ENCODE measurements at places on chromosomes 3 and 15.

- DNase-seq, result no peak
Observed at GRCh38 chr15:31262901-31263671, 63.5 kb upstream of the KLF13 start.

GRCh38 chr3:79845546-79845945, 77.7 kb upstream of the ROBO1 start:
- DNase-seq, result no peak

DNA sequence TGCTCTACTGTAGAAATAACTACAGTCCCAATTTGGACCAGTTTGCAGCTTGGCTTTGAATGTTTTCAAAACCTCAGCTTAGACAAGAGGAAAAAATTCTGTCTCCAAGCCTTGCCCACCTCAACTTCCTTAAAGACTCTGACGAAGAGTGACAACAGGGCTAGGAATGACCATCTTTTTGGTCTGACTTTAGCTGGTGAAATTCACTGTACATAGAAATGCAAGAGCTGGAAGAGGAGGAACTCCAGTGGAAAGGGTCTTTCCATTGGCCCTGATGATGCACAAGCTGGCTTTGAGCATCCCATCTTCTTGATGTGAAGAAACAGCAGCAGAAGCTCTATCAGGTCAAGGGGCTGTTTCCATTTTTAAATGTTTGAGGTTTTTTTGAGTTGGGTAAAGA, 22.7 kb upstream of the SH3BP5 start:
- no peak for DNase-seq

GRCh38 chr3:29178809-29179793, 101.8 kb upstream of the RBMS3 start:
- DNase-seq, result no peak

DNA sequence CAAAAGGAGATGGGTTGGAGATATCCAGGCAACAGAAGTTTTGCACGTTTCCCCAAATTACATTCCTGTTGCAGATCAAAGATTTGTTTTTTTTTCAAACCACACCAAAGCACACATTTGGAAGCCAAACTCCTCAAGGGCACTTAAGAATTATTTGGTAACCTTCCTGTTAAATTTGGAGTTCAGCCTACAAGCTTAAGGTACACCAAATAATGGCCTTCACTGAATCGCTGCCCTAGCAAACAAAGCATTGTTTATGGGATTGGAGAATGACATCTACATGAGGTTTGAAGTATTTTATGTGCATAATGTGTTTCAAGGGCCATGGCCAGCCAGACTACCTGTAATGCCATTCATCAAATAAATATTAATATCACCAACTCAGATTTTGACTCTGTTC, 357.9 kb downstream of the RORA start:
- no peak for DNase-seq

DNA sequence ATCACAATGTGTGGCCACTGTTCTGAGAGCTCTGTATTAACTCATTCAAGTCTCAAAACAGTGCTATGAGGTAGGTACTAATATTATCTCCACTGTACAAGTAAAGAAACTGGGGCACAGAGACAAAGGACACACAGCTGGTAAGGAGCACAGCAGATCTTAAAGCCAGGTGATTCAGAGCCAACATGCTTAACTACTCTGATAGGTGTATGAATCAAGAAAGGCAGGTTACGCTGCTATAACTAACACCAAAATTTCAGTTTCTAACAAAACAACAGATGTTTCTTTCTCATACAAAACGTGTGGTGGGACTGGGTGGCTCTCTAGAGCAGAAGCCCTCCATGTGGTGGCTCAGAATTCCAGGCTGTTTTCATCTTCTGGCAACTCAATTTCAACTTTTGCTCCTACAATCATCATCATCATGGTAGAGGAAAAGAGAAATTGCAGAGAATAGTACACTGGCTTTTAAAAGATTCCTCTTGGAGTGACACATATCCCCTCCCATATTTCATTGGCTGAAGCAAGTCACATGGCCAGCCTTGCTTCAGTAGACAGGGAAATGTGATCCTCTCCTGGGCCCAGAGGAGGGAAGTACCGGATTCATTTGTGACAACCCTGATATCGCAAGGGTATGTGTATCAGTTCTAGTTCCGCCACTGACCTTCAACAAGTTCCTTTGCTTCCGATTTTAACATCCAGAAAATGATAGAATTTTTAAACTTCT, 126.2 kb upstream of the PTX3 start:
- no peak for DNase-seq

- DNase-seq, result no peak
Observed at GRCh38 chr3:4972652-4973643, 6.3 kb upstream of the BHLHE40 start.

GRCh38 chr3:71069797-71070196, 513.7 kb downstream of the FOXP1 start:
- no peak for DNase-seq

GRCh38 chr3:49667701-49668413, 6.3 kb upstream of the APEH start:
- DNase-seq, result no peak

DNA sequence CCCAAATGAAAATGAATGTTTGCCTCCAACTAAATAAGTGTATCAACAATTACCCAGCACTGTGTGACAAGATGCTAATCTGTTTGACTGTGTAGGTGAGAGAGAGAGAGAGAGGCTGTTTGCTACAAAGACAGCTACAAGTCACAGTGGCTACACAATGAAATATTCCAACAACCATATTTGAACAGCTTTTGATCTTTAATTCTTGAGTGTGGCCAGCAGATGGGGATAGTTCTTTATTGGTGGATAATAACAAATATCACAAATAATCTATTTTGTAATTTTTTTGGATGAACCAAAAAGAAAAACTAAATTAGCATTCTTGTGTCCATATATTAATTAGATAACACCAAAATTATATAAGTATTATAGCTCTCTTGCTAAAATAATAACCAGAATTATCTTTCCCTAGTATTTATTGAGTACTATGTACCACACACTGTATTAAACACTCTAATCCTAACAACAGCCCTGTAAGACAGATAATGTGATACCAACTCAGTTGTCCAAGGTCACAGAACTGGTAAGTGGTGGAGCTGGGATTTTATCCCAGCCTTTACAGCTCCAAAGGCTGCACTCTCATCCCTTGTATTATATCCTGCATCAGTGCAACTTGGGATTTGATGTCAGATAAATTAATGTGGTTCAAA, 61.9 kb upstream of the C3orf80 start:
- no peak for DNase-seq

- DNase-seq, result no peak
Observed at GRCh38 chr3:140953028-140953960, 11.7 kb downstream of the SLC25A36 start.

DNA sequence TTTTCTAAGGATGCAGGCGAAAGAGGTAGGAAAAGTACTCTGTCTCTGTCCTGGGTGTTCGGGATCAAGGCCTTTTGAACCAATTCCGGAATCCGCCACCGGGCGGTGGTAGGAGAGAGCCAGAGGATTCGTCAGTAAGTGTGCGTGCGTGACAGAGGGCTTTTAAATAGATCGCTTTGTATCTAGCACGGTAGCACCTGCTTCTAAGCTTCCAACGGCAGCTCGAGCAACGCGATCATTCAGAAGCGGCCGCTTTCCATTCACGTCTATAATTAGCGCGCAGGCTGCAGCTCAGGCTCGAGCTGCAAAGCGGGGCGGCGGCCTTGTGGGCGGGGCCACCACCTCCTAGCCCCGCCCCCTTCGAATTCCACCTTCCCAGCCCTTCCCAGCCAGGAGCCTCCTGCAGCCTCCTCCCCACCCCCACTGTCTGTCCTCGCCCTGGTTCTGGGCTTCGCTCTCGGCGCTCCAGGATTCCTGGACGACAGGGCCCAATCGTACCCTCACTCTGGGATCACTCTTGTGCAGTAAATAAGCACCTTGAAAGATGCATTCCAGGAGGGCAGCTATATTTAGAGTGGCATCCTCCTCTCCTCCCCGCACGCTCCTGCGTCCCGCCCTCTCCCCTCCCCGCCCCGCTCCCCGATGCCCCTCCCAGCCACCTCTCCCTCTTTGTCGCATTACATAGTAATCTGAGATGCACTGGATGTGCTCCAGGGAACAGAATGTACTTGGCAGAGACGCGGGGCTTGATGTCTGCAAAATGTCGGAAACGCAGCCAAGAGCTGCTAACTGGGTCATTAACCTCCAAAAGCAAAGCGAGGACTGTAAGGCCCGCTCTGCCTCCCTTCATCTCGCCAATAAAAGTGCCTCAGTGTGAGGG, 224.1 kb upstream of the TPRG1 start:
- DNase-seq, result peak; percentile 92

- DNase-seq, result no peak
Observed at GRCh38 chr15:28456476-28457395, 76.0 kb downstream of the GOLGA8G start.

DNA sequence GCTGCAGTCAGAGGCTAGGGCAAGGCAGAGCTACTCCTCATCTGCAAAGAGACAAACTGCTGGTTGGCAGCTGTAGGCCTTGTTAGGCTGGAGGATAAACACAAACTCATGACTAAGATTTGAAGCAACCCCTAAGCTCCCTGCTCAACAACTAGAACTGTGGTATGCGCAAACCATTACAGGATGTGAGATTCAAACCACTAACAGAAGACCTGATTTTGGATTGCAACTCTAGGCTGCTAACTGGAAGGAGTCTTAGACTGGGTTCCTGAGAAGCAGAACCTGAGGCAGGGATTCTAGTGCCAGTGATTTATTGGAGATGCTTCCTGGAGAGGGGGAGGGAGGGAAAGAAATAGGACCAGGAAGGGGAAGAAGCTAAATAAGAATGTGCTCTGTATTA, 22.5 kb downstream of the CCR4 start:
- DNase-seq, result no peak

GRCh38 chr15:57384816-57385215, 8.5 kb downstream of the CGNL1 start:
- no peak for DNase-seq

DNA sequence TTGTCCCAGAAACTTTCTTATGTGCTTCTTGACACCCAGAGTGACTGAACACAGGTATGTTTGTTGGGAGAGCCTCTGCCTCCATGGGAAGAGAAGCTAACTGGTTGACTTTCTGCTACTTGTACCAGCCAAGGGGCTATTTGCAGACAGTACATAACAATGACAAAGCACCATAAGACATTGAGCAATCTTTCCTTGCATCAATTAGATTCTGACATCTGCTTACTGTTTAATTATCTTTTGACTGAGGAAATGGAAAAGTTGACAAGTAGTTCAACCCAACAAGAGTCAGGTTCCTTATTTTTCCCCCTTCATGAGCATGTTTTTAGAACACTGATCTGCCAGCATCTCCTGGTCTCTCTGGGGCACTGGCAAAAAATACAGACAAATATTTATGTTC, 157.7 kb downstream of the RPLP1 start:
- no peak for DNase-seq

- no peak for DNase-seq
Observed at GRCh38 chr15:45128971-45129639, 574 bp downstream of the DUOXA1 start.

GRCh38 chr3:55571913-55572312, 84.8 kb upstream of the WNT5A start:
- DNase-seq, result no peak

DNA sequence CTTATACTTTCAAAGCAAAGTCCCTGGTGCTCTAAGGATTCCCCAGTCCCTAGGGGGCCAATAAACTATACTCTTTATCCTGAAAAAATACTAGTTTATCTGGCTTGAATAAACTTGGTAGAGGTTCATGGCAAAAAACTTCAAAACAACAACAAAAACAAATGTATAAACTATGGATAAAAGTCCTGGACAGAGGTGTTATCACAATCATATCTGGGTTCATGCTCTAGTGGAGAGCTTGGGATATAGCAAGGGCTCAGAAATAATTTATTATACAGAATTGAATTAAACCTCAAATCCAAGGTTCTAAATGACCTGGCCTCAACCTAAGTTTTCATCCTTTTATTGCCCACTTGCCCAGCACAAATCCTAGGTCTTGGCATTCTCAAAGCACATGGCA, 98.6 kb upstream of the TRIM42 start:
- DNase-seq, result no peak

GRCh38 chr3:104764496-104764895, 602.2 kb upstream of the ALCAM start:
- no peak for DNase-seq

- no peak for DNase-seq
Observed at GRCh38 chr3:100316641-100317069, 17.9 kb upstream of the NIT2 start.

DNA sequence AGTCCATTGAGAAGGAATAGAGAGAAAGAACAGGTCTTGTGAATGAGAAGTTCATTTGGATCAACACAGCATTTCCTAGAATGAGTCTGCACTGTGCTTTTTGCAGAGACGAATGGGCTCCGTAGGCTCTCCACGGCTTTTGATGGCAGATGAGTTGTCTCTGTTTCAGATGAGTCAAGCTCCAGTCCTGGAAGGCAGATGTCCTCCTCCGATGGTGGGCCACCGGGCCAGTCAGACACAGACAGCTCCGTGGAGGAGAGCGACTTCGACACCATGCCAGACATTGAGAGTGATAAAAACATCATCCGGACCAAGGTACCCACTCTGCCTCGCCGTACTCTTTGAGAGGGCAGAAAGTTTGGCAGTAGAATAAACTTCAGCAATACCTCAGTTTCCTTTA, 70.5 kb downstream of the SIDT1 start:
- DNase-seq, result no peak

- DNase-seq, result peak; percentile 10
Observed at GRCh38 chr3:63193647-63194046, 84.5 kb upstream of the SYNPR start.

- DNase-seq, result no peak
Observed at GRCh38 chr15:25799906-25800700, 63.0 kb downstream of the ATP10A start.

DNA sequence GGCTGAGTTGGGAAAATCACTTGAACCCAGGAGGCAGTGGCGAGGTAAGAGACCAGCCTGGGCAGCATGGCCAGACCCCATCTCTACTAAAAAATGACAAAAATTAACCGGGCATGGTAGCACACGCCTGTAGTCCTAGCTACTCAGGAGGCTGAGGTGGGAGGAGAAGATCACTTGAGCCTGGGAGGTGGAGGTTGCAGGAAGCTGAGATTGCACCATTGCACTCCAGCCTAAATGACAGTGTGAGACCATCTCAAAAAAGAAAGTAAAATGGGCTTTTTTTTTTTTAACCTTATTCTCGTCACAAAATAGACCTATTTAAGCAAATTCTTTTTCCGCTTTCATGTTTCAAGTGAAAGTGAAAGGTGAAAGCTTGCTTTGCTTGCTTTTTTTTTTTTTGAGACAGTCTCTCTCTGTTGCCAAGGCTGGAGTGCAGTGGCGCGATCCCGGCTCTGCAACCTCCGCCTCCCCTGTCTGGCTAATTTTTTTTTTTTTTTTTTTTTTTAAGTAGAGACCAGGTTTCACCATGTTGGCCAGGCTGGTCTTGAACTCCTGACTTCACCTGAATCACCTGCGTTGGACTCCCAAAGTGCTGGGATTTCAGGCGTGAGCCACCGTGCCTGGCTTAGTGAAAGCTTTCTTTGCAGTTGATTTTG, 3.6 kb downstream of the PDIA3 start:
- no peak for DNase-seq

DNA sequence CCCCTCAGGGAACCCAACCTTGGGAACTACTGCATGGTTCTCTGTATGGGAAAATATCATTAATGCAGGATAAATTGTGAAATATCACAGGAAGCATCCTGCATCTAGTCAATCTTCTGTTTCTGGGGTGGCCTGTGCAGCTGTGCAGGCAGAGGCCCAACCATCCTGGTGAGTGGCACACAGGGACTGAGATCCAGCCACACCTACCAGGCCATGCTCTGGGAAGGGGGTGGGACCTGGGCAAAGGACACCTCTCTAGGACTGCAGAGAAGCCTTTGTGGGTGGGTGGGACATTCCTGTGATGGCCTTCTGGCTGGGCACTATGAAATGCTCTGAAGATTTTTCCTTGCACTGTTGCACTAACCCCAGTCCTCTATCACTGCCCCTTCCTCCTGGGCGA, 26.8 kb downstream of the CCRL2 start:
- no peak for DNase-seq

- DNase-seq, result no peak
Observed at GRCh38 chr3:138072796-138073195, 42.6 kb downstream of the DZIP1L start.
